ENCODE measurements at places on chromosomes 2 and 18. TPM values are rescaled to one million over a fixed set of nuclear protein-coding genes. Genes with fewer than 3 reads are reported as not detected.

The CETN1 gene
- total RNA-seq = not detected

The POTEJ gene
- total RNA-seq = not detected

The SNORC gene
- total RNA-seq = 0.32 TPM

The PLCL1 gene
- total RNA-seq = 11.1 TPM

The C2orf42 gene
- 20.3 TPM for total RNA-seq

The MDH1B gene
- 4.7 TPM for total RNA-seq

The HMSD gene
- 0.29 TPM for total RNA-seq

The BOLL gene
- not detected for total RNA-seq

DNA sequence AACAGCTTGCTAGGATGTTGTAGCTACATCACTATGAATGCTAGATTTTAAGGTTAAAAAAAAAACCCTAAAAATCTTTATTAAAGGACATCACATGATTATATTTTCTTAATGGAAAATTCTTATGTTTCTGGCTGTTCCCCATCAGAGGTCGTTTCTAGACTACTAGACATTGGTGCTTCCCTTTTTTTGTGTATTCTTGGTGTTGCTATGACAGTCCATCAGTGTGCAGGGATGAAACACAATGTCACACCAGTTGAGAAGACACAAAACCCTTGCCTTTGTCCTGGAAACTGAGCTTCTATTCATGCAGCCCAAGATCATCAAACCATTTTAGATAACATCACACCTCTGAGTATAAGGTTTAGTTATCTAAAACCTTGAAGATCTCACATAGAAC is 19.9 kb upstream of the TMEM131 start:
- no peak overlapping the region for H3K27ac ChIP-seq
- DNase-seq = no peak
- H3K4me3 ChIP-seq = no peak overlapping the region
- H3K36me3 ChIP-seq = no peaks in the 10 kb centered on the region
- H3K27me3 ChIP-seq = no peaks in the 10 kb centered on the region

GRCh38 chr2:205473791-205474190 is 208.5 kb upstream of the NRP2 start:
- H3K36me3 ChIP-seq = no peaks in the 10 kb centered on the region
- no peak overlapping the region for H3K4me3 ChIP-seq
- H3K27me3 ChIP-seq = no peaks in the 10 kb centered on the region
- H3K27ac ChIP-seq = no peak overlapping the region
- no peak for DNase-seq

GRCh38 chr18:30175621-30176225 is 866.8 kb downstream of the DSC3 start:
- H3K27me3 ChIP-seq = no peaks in the 10 kb centered on the region
- no peak overlapping the region for H3K4me3 ChIP-seq
- DNase-seq = no peak
- no peaks in the 10 kb centered on the region for H3K36me3 ChIP-seq
- H3K27ac ChIP-seq = no peak overlapping the region
- no peaks in the 10 kb centered on the region for H3K4me1 ChIP-seq

- H3K27me3 ChIP-seq = no peaks in the 10 kb centered on the region
- H3K27ac ChIP-seq = no peak overlapping the region
- no peak for DNase-seq
- no peak overlapping the region for H3K4me3 ChIP-seq
Observed at GRCh38 chr2:196086517-196087368, 18.1 kb upstream of the DNAH7 start.

GRCh38 chr2:181104512-181105115 is 124.2 kb downstream of the UBE2E3 start:
- no peaks in the 10 kb centered on the region for H3K27me3 ChIP-seq
- DNase-seq = no peak
- H3K36me3 ChIP-seq = no peaks in the 10 kb centered on the region
- no peak overlapping the region for H3K4me3 ChIP-seq
- H3K4me1 ChIP-seq = no peaks in the 10 kb centered on the region
- no peak overlapping the region for H3K27ac ChIP-seq

GRCh38 chr2:55157474-55157884 is 74.6 kb downstream of the CLHC1 start:
- no peak overlapping the region for H3K4me3 ChIP-seq
- H3K36me3 ChIP-seq = no peaks in the 10 kb centered on the region
- peaks cover 10% of the 10 kb centered on the region for H3K4me1 ChIP-seq
- DNase-seq = no peak

DNA sequence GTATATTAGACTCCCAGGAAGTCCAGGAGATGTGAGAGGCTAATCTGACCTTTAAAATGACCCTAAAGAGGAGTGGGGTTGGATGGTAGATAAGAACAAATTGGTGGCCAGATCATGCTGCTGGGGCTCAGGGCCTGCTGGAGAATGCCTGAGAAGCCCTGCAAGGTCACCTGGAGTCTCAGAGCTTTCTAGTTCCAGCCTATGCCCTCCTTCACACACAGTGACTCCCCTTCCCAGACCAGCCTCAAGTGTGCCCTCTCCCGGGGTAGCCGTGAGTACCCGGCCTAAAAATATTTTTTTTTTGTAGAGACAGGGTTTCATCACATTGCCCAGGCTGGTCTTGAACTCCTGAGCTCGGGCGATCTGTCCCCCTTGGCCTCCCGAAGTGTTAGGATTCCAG is 44.2 kb upstream of the FZD5 start:
- H3K4me3 ChIP-seq = no peak overlapping the region
- no peaks in the 10 kb centered on the region for H3K36me3 ChIP-seq
- no peaks in the 10 kb centered on the region for H3K27me3 ChIP-seq

DNA sequence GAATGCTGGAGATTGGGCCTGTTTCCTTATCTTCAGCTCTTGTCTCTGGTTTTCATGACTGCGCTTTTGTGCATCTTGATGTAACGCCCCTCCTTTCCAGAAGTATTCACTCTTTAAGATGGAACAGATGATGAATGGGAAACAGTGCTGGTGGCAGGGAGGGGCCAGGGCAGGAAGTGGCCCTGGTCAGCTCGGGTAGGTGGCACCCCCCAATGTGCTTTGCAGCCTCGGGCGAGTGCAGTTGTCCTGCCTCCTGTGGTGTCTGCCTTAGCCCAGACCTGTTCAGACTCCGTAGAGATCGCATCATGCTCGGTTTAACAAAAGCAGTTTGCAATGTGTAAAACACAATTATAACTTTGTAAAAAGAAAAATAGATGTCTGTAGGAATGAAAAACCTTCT is 17.0 kb upstream of the MGAT4A start:
- no peak overlapping the region for H3K27ac ChIP-seq
- H3K4me1 ChIP-seq = no peaks in the 10 kb centered on the region
- no peaks in the 10 kb centered on the region for H3K27me3 ChIP-seq
- H3K36me3 ChIP-seq = no peaks in the 10 kb centered on the region
- no peak overlapping the region for H3K4me3 ChIP-seq

DNA sequence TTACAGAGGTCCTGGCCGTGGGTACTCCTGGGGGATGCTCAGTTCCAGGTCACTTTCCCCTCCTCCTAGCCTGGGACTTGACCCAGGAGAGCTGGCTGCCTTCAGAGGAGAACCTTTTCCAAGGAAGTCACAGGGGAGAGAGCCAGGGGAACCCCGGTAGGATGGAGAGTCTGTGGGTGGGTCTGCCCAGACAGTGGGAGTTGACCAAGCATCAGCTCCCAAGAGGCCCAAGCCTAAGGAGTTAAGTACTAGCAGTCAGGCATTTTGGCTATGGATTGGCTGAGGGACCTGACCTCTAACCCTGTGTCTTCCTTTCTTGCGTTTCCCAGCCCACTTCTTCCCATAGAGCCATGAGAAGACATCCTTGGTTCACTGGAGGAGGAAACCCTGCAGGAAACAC is 48.8 kb upstream of the PLB1 start:
- H3K4me1 ChIP-seq = peaks cover 4% of the 10 kb centered on the region
- no peaks in the 10 kb centered on the region for H3K36me3 ChIP-seq
- no peak overlapping the region for H3K4me3 ChIP-seq
- DNase-seq = no peak

- H3K27ac ChIP-seq = no peak overlapping the region
- H3K27me3 ChIP-seq = no peaks in the 10 kb centered on the region
- H3K4me1 ChIP-seq = no peaks in the 10 kb centered on the region
- no peak overlapping the region for H3K4me3 ChIP-seq
Observed at GRCh38 chr2:191832668-191833067, 14.2 kb downstream of the CAVIN2 start.
